ENCODE measurements at places on chromosomes 3 and 15.

GRCh38 chr15:31098953-31099740 lies 2.4 kb downstream of the TRPM1 start:
- DNase-seq = no peak

DNA sequence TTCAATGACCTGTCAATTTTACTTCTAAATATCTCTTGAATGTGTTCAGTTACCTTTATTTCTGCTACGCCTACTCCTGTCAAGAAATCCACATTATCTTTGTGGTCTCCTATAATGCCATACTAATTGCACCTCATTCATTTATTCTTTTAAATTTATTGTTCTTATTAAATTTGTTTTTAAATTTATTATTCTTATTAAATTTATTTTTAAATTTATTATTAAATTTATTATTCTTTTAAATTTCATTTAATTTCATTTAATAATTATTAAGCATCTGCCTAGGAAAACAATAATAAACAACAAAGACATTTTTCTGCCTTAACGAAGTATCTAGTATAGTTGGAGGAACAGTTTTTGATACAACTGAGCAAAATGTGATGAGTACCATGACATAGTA lies 211.7 kb downstream of the ZPLD1 start:
- DNase-seq = no peak

DNA sequence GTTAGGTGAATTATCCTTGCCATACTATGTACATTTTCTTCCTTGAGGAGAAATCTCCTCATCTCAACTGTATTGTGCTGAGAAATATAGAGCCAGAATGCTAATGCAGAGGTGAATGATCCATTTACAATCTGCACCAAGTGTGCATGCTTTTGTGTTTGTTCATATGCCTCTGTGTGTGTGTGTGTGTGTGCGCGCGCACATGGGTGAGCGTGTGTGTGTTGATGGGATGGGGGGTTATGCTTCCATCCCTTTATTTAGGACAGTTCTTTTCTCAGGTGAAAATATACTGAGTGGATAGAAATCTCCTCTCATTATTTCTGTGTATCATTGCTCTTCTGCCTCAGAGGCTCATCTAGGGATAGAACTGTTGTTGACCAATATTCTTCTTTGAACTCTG lies 626.1 kb downstream of the MCTP2 start:
- DNase-seq = no peak

GRCh38 chr3:159816512-159816911 lies 172.1 kb upstream of the IL12A start:
- DNase-seq = no peak

DNA sequence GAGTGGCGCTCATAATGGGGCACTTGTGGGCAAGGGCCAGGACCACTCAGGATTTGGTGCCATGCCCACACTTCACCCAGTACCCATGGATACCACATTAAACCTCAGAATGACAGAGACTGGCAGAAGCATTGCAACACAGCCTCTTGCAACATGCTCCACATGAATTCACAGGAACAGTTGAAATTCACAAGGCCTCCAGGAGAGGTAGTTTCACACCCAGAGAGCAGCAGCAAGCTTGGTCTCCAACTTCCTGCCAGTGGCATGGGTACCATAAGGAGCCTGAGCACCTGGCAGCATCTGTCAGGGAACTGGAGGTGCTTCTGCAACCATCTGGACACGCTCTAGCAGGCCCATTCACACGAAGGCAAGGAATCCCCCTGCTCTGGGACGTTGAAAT lies 101.0 kb downstream of the OSBPL10 start:
- peak; percentile 22 for DNase-seq

DNA sequence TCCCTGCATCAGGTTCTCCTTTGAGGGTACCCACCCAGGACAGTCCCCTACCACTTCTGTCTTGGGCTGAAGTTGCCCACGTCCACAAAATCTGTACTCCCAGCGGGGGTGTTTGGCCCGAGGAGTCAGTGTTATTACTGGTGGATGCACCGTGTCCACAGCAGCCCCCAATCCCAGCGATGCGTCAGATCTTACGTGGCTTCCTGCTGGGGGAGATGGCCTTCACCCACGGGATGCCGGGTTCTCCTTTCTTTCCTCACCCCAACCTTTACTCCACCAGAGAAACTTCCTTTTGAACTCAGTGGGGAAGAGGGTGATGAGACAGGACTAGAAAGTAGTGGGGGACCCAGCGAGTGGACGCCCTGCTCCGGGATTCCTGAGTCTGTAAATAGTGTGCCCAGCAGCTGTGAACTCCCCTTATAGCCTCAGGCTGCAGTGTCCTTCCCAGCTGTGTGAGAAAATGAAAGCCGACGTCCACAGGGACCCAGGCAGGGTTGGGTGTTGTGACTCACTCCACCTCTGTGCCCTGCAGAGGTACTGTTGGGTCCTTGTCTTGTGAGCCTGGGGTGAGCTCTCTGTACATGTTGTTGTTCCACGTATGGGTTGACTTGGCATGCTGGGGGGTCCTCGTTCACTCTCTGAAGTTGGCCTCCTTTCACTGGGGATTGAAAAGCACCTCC lies 31.5 kb downstream of the CRTAP start:
- DNase-seq = peak; percentile 12

- DNase-seq = no peak
Measured at GRCh38 chr15:88376574-88377174, 90.5 kb downstream of the MRPL46 start.

- DNase-seq = no peak
Measured at GRCh38 chr3:65030847-65031463, 343.2 kb upstream of the ADAMTS9 start.

DNA sequence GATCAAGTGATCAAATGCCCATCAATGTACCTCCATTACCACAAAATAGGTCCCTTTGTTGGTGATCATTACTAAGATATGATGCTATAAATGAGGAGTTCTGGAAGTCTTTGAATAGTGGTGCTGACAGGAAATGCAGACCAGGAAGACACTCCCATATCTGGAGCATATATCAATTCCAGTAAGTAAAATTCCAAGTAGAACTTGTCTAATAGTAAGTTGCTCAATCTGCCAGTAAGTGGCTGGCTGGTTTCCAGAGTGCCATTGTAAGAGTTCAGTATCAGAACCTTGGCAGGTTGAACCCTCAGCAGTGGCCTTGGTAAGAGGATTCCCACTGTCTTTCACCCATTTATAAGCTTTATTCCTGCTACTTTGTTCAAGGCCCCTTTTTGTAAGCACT lies 379.9 kb upstream of the RBMS3 start:
- DNase-seq = no peak

DNA sequence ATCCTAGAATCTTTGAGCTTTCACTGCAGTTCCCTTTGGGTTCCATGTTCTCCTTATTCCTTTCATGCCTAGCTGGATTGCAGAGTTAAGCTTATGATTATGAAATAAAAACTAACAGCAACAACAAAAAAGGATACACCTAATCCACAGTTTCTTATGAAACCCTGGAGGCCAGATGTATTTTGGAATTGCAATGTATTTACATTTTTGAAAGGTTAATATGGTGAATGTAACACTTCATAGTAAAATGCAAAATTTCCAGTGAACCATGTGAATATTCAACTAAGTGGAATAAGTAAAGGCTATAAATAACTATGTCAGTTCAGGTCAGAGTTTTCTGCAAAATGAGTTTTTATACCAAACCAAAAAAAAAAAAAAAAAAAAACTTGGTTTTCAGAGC lies 65.8 kb upstream of the FLNB start:
- DNase-seq = no peak

GRCh38 chr3:52036829-52037228 lies 19.5 kb downstream of the DUSP7 start:
- no peak for DNase-seq

- DNase-seq = no peak
Measured at GRCh38 chr15:68470049-68470742, 38.2 kb upstream of the ITGA11 start.

DNA sequence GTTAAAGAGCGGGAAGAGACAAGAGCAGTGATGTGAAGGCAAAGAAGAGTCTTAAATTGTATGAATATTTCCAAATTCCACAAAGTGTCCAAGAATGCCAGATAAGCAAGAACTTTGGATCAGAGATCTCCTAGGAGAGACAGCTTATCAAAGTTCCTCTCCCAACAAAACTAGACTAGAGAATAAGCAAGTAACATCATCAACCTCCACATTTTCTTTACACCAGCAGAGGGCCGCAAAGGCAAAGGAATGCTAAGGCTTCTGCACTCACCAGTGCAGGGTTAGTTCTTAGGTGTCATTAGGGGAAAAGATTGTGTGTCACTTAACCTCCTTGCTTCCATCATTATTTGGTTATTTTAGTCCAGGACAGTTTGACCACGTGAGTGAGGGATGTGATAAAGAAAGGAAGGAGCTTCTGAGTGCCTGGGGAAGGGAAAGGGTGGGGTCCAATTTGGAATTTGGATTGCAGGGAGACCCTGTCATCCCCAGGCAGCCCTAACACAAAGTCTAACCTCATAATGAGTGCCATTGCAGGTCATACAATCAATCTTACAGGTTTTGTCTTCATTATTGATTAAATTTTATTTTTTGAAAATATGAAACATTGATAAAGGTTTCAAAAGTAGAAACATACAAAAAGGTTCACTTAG lies 7.5 kb upstream of the CMTM6 start:
- peak; percentile 82 for DNase-seq

DNA sequence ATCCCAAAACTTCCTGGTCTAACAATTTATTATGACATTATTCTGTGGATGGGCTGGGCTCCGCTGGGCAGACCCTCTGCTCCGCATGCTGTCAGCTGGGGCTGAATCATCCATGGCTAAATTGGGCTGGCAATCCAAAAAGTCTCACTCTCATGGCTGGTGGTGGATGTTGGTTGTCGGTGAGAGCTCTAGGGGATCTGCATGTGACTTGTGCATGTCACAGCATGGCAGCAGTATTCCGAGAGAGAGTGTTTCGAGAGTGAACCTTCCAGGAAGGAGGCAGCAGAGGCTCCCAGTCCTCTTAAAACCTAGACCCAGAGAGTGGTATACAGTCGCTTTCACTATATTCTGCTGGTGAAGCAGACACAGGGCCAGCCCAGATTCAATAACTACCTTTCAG lies 9.9 kb downstream of the RARB start:
- DNase-seq = no peak

GRCh38 chr3:45207446-45207845 lies 18.6 kb downstream of the TMEM158 start:
- peak; percentile 55 for DNase-seq

GRCh38 chr3:197027896-197028727 lies 1.5 kb downstream of the MELTF start:
- DNase-seq = peak; percentile 51

GRCh38 chr3:10205451-10206165 lies 40.9 kb downstream of the IRAK2 start:
- DNase-seq = peak; percentile 93

- DNase-seq = no peak
Measured at GRCh38 chr3:41328926-41329325, 129.6 kb downstream of the CTNNB1 start.

GRCh38 chr15:93126599-93126998 lies 37.6 kb upstream of the RGMA start:
- no peak for DNase-seq

DNA sequence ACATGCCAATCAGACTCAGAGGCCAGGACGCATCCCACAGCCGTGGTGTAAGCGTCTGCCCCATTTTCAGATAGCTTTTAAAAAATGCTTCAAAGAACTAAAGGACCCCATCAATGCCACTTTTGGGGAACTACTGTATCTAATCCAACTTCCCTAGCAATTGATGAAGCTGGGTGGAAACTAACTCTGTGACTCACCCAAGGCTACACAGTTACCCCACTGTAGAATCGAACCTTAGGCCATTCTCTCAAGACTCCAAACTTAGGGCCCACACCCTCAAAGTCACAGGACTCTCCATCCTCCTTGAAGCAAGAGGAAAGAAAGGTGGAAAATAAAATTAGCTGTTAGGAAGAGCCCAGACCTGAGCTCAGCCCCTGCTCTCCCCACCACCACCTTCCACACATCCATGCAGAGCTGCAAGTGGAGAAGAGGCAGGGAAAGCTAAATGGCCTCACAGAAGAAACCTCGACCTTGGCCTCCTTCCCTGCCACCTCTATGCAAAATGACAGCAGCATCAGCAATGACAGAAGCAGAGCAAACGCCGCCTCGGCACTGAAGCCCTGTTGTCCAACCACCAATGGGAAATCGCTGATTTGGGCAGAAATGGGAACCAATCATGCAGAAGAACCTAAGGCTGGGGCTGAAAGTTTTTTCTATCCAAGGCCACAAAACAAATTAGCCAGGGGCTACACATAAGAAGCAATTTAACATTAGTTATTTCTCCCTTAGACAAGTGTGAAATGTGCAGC lies 22.2 kb downstream of the ANP32A start:
- DNase-seq = peak; percentile 53

GRCh38 chr3:195204360-195205163 lies 66.4 kb downstream of the XXYLT1 start:
- DNase-seq = peak; percentile 10

DNA sequence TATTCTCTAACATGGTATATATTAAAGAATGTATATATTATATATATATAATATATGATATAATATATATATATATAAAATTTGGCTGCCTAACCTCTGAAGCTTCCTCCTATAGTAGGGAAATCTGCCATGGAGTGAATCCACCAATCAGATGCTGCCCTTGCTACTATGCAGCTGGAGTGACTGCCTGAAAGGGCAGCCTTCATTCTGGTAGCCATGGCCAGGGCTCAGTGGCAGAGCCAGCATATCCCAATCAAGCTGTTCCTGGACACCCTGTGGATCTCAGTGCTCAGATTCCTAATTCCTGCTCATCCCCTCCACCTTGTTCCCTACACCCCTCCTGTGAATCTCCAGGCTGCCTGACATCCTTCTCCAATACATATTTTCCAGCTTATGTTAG lies 2.2 kb upstream of the SH3GL3 start:
- no peak for DNase-seq

DNA sequence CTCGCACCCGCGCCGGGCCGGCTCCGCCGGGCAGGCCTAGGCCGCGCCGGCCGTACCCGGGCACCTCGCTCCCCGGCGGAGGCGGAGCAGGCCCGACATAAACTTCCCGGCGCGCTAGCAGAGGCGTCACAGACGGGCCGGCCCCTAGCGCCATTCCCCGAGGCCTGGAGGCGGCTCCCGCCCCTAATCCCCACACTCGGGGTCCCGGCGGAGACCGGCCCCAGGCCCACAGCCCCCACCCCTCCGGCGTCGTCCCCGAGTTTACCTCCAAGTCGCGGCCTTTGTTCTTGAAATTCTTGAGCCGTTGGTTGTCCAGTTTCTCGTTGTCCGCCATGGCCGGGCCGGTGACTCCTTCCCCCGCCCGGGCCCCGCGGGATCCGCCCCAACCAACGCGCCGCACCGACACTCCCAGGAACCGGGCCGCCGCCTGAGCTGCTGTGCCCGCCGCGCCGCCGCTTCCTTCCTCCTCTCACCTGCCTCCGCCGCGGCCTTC lies 376 bp downstream of the KPNA4 start:
- DNase-seq = peak; percentile 75

GRCh38 chr3:29070959-29071634 lies 209.8 kb upstream of the RBMS3 start:
- no peak for DNase-seq
